ENCODE measurements at places on chromosomes 6 and 20.

DNA sequence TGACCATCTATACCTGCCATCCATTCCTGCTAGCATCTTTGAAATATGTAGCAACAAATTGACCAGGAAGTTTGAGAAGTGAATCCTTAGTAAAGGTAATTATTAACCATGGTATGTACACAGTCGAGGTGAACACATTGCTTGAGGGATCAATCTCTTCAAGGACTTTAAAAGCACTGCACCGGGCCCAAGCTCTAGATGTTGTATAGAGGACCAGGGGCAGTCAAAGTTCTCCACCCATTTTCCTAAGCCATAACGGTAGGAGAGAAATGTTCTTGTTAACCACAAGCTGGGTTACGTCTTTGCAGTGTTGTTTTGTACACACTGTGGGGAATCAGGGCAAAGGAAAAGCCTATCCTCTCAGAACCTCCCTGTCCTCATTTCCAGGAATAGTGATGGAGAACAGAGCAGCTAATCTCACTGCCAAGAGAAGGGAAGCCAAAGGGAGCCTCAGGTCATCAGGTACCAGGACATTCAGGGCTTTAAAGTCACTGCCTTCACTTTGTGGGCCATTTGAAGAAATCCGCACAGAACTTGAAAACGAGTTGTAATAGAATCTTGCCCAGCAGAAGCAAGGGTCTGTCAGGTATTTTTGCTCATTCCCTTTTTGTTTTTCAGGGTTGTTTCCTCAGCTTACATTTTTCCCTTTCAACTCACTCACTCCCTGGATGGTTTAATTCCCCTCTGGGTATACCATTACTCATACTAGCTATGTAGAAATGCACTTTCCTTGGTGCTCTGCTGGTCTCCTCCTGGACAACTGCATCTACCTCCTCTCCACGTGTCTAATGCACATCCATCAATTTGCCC is 5.3 kb upstream of the PM20D2 start:
- no peak for DNase-seq

- DNase-seq = no peak
Measured at GRCh38 chr6:63514488-63515173, 57.6 kb upstream of the LOC128125822 start.

DNA sequence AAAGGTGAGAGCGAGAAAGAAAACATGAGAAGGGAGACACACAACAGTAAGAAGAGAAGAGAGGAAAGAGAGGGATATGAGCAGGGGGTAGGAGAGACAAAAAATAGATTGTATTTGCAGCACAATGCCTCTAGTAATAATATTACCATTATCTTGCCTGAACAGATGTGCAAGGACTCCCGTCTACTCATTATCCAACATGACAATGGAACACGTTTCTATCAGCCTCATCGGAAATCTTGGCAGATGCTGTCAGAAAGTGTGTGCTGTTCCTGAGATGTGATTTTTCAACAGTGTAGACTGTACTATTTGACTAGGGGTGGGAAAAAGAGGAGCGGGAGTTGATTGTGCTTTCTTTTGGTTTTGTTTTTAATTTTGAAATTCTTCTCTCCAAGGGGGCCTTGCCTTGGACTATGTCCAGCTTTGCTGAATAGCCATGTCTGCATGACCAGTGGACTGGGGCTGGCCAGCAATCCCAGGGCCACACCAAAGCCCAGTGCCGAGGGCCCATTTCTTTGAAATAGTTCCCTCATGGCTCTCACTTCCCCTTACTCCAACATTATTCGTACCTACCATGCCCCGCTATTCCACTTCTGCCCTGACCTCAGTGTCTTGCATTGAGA is 11.3 kb upstream of the TRAM2 start:
- no peak for DNase-seq

DNA sequence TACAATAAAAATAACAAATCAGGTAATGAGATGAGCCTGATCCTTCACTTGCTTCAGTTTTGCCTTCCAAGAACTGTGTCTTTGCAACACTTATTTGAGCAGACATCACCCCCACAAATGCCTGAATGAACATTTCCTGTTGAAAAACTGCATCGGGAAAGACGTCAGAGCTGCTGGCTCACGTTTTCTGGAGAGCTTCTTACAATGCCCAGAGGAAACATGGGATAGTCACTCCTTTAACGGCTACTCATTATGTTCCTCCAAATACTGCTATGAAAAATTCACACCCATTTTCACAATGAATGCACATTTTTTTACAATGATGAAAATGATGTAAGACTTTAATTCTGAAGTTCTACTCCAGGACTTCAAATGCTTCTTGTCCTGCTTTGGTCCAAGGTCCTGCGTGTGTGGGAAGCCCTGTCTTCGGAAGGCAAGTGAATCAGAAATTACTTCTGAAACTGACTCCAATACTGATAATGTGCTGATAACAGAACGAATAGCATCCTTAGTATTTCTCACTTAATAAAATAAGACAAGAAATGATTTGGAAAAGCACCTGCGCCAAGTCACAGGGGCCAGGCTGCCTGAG is 238.0 kb downstream of the ANKRD60 start:
- DNase-seq = no peak

GRCh38 chr20:34654207-34654744 is 22.6 kb downstream of the PIGU start:
- DNase-seq = no peak

GRCh38 chr6:132693478-132693877 is 20.4 kb downstream of the VNN1 start:
- no peak for DNase-seq

GRCh38 chr20:32762754-32763201 is 593 bp downstream of the DNMT3B start:
- DNase-seq = no peak

DNA sequence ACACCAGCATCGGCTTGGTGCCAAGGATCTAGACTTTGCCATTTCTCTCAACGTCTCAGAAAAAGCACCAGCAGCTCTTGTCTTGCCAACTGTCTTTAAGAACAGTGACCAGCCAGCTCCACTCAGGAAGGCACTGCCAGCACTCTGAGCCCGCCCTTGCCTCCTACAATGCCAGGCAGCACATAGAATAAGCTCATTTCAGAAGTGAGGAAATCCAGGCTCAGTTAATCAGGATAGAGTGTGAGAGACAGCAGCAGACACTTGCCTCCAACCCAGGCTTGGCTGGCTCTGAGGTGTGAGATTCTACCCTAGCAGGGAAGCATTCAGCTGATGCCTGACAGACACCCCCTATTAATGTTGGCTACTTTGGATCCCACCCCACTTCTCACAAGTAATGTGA is 4.3 kb upstream of the SYNDIG1 start:
- DNase-seq = no peak

- no peak for DNase-seq
Measured at GRCh38 chr6:148533309-148534107, 190.9 kb downstream of the SASH1 start.

DNA sequence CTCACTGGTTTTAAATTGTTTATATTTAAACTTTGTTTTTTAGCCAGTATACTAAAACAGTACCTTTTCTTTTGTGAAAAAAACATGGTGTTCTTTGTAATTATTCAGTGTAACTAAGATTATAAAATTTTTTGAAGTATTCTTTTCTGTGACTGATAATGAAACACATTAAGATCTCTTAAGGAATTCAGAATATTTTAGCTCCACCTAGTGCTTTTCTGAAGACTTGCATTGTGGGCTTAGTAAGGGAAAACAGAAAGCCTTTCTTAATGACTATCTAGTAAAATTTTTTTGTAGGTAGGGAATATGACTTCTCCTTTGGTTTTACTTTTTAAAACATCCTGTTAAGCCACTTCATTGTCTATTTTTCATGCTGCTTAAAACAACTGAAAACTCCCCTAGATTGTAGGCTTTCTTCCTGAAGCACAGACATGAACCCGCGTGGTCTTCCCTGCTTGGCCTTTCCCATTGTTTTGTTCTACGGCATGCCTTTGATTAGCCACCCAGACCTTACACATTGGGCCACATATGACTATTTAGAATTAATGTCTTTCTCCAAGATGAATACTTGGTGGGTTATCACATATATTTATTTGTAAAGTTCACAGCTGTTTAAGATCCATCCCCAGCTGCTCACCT is 72.1 kb downstream of the AFDN start:
- no peak for DNase-seq

GRCh38 chr6:154448448-154449096 is 61.9 kb downstream of the CNKSR3 start:
- no peak for DNase-seq

DNA sequence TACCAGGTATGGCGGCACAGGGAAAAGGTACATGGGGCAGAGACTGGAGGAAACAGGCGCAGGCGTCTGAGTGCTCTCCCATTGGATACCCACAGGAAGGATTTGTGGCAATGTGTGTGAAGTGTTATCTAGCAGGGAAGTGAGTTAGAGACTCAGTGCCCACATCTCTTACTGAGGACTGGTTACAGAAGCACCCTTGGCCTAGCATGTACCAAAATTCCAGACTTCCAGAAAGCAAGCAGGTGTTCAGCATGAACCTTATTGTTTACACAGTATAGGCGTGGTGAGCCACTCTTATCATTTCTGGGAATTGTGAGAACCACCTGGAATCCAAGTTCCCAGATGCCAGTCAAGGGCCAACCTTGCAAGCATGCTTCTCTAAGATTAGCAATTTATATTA is 14.2 kb downstream of the MANBAL start:
- DNase-seq = no peak

- no peak for DNase-seq
Measured at GRCh38 chr6:160238761-160239751, 19.6 kb downstream of the SLC22A2 start.

GRCh38 chr6:4563877-4564276 is 212.3 kb upstream of the CDYL start:
- no peak for DNase-seq

DNA sequence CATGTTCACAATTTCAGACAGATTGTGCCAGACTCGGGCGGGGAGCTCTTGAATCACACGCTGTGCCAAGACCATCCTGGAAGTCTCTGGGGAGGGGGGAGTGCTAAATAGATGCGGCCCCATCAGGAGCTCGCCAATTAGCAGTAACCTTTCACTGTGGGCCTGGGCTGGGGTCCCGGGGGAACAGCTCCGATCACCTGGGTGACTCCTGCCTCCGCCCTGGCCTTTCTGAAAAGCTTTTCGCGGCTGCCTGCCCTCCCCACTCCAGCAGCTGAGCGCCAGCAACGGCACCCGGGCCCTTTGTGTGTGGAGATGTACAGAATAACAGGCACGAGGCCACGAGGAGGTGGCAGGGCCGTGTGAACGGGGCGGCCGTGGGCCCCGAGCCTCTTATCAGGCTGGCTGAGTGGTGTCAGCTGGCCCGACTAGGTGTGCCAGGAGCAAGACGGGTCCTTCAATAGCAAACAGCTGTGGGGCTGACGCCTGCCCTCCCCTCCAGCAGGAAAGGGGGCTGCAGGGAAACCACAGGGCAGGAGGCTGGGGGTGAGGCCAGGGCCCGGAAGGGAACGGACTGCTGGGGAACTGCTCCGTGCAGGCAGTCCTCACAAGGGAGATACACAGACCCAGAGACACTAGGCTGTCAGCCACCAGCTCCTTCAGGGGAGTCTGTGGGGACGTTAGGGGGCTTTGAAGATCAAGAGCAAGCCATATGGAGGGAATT is 56.8 kb downstream of the NOL4L start:
- no peak for DNase-seq

DNA sequence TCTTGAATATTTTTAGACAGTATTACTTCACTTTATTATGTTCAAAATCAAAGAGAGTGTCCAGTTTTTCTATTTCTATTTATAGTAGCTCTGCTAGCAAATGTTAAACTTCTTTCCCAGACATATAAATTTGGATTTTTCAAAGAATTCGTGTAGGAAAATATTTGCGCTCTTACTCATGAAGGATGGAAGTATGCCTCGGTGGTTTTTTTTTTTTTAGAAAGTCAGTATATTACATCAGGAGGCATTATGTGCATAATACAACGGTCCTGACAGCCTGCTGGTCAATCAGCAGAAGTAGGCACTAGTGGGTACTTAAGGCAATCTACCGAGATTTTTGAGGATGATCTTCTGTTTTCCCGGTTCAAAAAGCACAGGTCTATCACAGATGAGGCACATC is 249.3 kb downstream of the TBX18 start:
- DNase-seq = no peak

GRCh38 chr6:20353134-20353533 is 48.5 kb upstream of the E2F3 start:
- no peak for DNase-seq

- DNase-seq = no peak
Measured at GRCh38 chr20:58149437-58150091, 78.9 kb downstream of the ANKRD60 start.

DNA sequence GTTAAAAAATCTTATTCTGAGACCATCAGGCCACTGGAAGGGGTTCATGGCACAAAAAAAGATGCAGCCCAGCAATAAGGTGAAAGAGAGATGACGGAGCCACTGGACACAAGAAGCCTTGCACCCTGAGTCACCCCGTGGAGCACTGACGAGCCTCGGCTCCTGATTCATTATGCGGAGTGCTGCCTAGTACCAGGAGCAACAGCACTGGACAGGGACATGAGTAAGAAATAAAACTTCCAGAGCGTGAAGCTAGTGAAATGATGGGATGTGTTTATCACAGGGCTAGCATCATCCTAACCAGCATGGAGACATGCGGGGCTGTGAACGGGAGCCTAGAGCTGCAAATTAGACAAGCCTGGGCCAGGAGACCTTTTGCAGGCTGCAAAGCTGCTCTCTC is 53.3 kb downstream of the RNASET2 start:
- DNase-seq = no peak

DNA sequence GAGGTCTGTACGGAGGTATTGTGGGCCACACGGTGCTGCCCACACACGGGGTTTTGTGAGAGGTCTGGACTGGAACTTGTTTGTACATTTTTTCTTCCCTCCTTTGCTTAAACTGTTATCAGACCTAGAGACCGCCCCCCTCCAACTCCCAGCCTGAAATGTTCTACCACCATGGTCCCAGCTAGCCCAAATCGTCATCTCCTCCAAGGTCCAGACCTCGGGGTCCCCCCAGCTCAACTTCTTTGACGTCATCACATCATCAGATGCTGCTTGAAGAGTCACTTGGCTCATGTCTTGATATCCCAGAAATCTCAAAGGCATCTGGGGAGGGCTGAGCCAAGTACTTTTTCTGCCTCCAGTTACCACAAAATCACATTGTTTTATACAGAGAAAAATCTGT is 2.8 kb upstream of the CCDC170 start:
- no peak for DNase-seq

- no peak for DNase-seq
Measured at GRCh38 chr20:1122388-1123315, 4.2 kb downstream of the PSMF1 start.

DNA sequence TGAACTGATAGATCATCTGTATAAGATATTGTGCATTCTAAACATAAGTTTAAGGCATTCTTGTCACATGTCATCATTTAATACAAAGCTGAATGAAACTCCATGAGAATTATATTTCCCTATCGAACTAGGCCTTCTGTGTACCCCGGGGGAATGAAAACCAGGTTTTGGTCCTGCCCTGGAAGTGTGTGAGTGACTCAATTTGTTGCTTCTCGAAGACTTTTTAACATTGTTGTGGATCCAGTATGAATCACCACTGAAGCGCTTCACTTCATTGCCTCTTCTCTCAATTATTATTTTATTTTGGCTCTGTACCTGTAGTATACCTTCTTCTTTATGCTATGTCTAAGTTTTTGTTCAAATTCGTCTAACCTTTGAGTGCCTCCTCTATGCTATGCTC is 150.8 kb downstream of the GRIK2 start:
- no peak for DNase-seq
